ENCODE measurements at places on chromosomes 16 and 17. TPM values are rescaled to one million over a fixed set of nuclear protein-coding genes. Genes with fewer than 3 reads are reported as not detected.
A peak's percentile ranks its signal among the peaks of the same experiment; 100 is the strongest.

GRCh38 chr16:22008215-22009059 lies 526 bp downstream of the MOSMO start:
- peak overlapping the region; percentile 90 for H3K27ac ChIP-seq
- H3K4me3 ChIP-seq = peak overlapping the region; percentile 97
- peaks cover 8% of the 10 kb centered on the region for H3K4me1 ChIP-seq
- peak; percentile 28 for DNase-seq
- no peaks in the 10 kb centered on the region for H3K36me3 ChIP-seq
- no peaks in the 10 kb centered on the region for H3K27me3 ChIP-seq

Gene PIRT
- not detected for total RNA-seq

- H3K36me3 ChIP-seq = no peaks in the 10 kb centered on the region
- no peak overlapping the region for H3K4me3 ChIP-seq
- no peak overlapping the region for H3K27ac ChIP-seq
- no peak for DNase-seq
- no peaks in the 10 kb centered on the region for H3K4me1 ChIP-seq
- H3K27me3 ChIP-seq = no peaks in the 10 kb centered on the region
Observed at GRCh38 chr16:60217787-60218186, 1483.7 kb upstream of the GOT2 start.

GRCh38 chr17:50064253-50065001 lies 8.5 kb downstream of the ITGA3 start:
- H3K4me3 ChIP-seq = no peak overlapping the region
- DNase-seq = peak; percentile 75
- H3K27me3 ChIP-seq = no peaks in the 10 kb centered on the region

GRCh38 chr17:37489197-37490001 lies at the start of gene DUSP14:
Gene DUSP14 (plus strand): TSS chr17:37489891. CDS start chr17:37512273, 22,382 bp downstream.
- H3K27me3 ChIP-seq = no peaks in the 10 kb centered on the region
- no peaks in the 10 kb centered on the region for H3K36me3 ChIP-seq
- peak within 1 kb of the TSS; percentile 88 for H3K4me3 ChIP-seq
- DNase-seq = peak; percentile 69

- no peaks in the 10 kb centered on the region for H3K4me1 ChIP-seq
- H3K27me3 ChIP-seq = no peaks in the 10 kb centered on the region
- no peaks in the 10 kb centered on the region for H3K36me3 ChIP-seq
- no peak for DNase-seq
Observed at GRCh38 chr16:12501707-12502457, 301.8 kb downstream of the CPPED1 start.

Gene HOXB1
- not detected for total RNA-seq

DNA sequence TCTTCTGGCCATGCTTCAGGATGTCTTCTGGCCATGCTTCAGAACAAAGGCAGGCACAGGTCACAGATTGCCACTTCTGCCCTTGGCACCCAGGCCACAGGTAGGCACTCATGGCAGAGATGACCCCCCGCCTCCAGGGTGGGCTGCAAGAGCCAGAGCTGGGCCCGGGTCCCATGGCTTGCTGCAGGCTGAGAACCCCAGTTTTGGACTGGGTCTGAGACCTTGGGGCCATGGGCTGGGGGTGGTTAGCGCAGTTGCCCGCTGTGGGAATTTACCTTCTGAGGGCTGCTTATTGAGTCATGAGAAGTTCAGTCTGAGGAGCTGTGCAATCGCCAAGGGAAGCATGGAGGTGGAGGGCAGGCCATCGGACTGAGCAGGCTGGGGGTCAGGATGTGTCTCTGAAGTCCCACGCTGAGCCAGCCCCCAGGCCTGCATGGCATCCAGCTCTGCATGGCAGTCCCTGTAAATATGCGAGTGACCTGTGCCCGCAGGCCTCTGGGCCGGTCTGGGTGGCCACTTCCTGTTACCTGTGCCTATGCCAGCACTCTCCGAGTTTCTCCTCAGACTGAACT lies 1.7 kb downstream of the ANKRD13B start:
- peak; percentile 21 for DNase-seq
- no peaks in the 10 kb centered on the region for H3K36me3 ChIP-seq
- no peaks in the 10 kb centered on the region for H3K27me3 ChIP-seq
- no peak overlapping the region for H3K4me3 ChIP-seq
- H3K27ac ChIP-seq = no peak overlapping the region
- no peaks in the 10 kb centered on the region for H3K4me1 ChIP-seq

Gene GPR179
- not detected for total RNA-seq

DNA sequence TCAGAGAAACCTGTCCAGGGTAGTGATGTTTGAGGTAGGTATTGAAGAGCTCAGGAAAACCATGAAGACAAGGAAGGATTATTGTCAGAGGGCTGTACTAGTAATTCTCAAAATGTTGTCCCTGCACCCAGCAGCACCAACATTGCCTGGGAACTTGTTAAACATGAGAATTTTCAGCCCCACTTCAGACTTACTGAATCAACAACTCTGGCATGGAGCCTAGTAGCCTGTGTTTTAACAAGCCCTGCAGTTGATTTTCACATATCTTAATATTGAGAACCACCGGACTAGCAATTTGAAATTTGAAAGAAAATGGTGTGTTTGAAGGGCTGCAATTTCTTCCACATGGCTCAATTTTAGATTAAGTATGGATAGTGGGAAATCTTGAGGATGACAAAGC lies 2.8 kb upstream of the KIF2B start:
- no peaks in the 10 kb centered on the region for H3K36me3 ChIP-seq
- no peaks in the 10 kb centered on the region for H3K27me3 ChIP-seq
- no peak overlapping the region for H3K27ac ChIP-seq
- no peak overlapping the region for H3K4me3 ChIP-seq
- DNase-seq = no peak

Gene SMIM22
- total RNA-seq = not detected

- no peak overlapping the region for H3K4me3 ChIP-seq
- peak overlapping the region; percentile 82 for H3K27ac ChIP-seq
- peak; percentile 90 for DNase-seq
- H3K4me1 ChIP-seq = no peaks in the 10 kb centered on the region
- no peaks in the 10 kb centered on the region for H3K27me3 ChIP-seq
Observed at GRCh38 chr17:41530062-41531048, 2.2 kb upstream of the KRT19 start.

DNA sequence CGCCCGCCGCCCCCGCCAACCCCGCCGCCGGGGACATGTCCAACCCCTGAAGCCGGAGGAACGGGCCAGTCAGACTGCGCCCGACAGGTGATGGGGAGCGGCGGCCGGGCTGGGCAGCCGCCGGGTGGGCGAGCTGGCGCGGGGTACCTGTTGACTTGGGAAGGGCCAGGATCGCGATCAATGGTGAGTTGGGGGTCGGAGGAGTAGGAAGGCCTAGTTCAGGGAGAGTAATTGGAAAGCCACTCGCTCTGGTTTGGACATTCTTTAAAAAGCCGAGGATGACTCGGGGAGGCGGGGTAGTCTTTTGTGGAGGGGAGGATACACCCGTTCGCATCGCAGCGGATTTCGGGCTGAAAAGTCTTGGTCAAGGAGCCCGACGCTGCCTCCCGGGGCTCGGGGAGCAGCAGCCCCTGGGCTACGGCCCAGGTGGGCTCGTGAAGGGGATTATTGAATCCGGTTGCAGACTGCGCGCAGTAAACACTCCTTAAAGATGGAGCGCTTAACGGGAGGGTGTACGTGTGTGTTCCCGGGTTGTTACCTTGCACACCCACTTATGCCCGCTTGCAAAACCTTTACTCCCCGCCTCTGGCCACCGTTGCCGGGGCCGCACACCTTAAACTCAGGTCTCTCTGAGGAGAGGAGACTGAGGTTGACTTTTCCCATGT lies 123.8 kb downstream of the GOSR1 start:
- H3K27me3 ChIP-seq = no peaks in the 10 kb centered on the region
- peak overlapping the region; percentile 91 for H3K27ac ChIP-seq
- H3K4me3 ChIP-seq = peak overlapping the region; percentile 52
- no peaks in the 10 kb centered on the region for H3K36me3 ChIP-seq
- no peaks in the 10 kb centered on the region for H3K4me1 ChIP-seq
- no peak for DNase-seq

Gene CPNE7
- 0.14 TPM for total RNA-seq

Gene ADAT1
- 72.2 TPM for total RNA-seq

DNA sequence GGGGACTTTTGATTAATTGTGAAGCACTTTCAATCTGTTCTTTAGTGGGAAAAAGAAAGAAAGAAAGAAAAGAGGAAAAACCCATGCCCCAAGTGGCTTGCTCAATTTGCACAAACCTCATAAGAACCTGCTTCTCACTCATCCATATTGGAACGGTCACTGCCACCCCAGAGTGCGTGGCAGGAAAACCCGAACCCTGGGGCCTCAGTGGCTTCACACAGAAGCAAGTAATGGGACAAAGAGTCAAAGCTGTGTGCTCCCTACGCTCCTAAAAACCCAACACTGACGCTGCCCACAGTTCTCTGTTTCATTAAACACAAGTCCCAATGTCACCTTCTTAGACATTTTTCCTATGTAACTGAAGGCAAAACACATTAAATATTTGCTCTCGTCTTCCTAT lies 1.2 kb downstream of the SLC6A4 start:
- peaks cover 24% of the 10 kb centered on the region for H3K27me3 ChIP-seq
- no peak overlapping the region for H3K4me3 ChIP-seq
- H3K27ac ChIP-seq = no peak overlapping the region
- no peak for DNase-seq

Gene SLC16A13
- total RNA-seq = 3.4 TPM

GRCh38 chr17:69907132-69907847 lies 167.7 kb upstream of the KCNJ16 start:
- no peaks in the 10 kb centered on the region for H3K27me3 ChIP-seq
- no peaks in the 10 kb centered on the region for H3K4me1 ChIP-seq
- H3K4me3 ChIP-seq = no peak overlapping the region
- no peak for DNase-seq

- no peaks in the 10 kb centered on the region for H3K36me3 ChIP-seq
- no peak overlapping the region for H3K27ac ChIP-seq
- DNase-seq = no peak
- H3K4me1 ChIP-seq = no peaks in the 10 kb centered on the region
- no peaks in the 10 kb centered on the region for H3K27me3 ChIP-seq
Observed at GRCh38 chr16:88665148-88665547, 2.3 kb upstream of the MVD start.

Gene NPIPB6
- 5.9 TPM for total RNA-seq

Gene ITGAL
- total RNA-seq = not detected

DNA sequence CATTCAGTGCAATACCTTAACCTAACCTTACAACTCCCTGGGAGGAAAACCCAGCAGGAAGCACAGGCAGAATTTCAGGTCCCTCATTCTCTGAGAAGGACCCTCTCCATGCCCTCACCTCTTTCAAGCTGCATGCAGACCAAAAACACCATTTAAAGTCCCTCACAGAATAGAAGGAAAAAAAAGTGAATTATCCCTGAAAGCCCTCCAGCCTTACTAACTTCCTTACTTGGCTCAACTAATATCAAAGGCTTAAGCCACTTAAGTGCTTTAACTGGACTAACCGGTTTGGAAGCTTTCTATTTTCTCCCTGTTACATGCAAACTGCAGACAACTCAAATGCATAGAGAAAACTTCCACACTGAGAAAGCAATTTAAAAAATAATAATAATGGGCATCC lies 60.5 kb downstream of the ADAMTS18 start:
- H3K4me1 ChIP-seq = no peaks in the 10 kb centered on the region
- no peak overlapping the region for H3K27ac ChIP-seq
- no peak overlapping the region for H3K4me3 ChIP-seq
- DNase-seq = no peak
- no peaks in the 10 kb centered on the region for H3K27me3 ChIP-seq
- H3K36me3 ChIP-seq = no peaks in the 10 kb centered on the region

- no peak overlapping the region for H3K4me3 ChIP-seq
- DNase-seq = no peak
- no peak overlapping the region for H3K27ac ChIP-seq
Observed at GRCh38 chr16:8493972-8494371, 96.3 kb downstream of the TMEM114 start.

GRCh38 chr17:17119533-17119932 lies 77.3 kb downstream of the MPRIP start:
- peaks cover 13% of the 10 kb centered on the region for H3K4me1 ChIP-seq
- no peak for DNase-seq
- no peak overlapping the region for H3K4me3 ChIP-seq
- H3K27ac ChIP-seq = peak overlapping the region; percentile 57
- H3K36me3 ChIP-seq = no peaks in the 10 kb centered on the region
- no peaks in the 10 kb centered on the region for H3K27me3 ChIP-seq

DNA sequence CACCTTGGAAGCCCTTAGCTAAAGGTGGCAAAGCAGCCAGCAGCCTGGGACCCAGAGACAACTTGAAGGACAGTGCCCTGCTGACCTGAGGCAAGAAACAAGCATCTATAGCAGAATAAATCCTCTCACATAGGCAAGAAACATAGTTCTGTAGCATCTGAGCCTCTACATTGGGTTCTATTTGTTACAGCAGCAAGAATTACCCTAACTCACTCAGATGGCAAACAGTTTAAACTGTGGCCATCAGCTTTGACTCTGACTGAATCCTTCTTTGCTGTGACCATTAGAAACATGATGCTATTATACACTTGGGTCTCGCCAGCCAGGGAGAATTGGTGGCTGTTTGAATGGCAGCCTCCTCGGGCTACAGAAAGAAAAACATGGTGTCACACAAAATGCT lies 53.1 kb upstream of the CCL1 start:
- no peak for DNase-seq
- H3K27ac ChIP-seq = no peak overlapping the region
- no peaks in the 10 kb centered on the region for H3K36me3 ChIP-seq
- no peaks in the 10 kb centered on the region for H3K27me3 ChIP-seq
- H3K4me3 ChIP-seq = no peak overlapping the region

DNA sequence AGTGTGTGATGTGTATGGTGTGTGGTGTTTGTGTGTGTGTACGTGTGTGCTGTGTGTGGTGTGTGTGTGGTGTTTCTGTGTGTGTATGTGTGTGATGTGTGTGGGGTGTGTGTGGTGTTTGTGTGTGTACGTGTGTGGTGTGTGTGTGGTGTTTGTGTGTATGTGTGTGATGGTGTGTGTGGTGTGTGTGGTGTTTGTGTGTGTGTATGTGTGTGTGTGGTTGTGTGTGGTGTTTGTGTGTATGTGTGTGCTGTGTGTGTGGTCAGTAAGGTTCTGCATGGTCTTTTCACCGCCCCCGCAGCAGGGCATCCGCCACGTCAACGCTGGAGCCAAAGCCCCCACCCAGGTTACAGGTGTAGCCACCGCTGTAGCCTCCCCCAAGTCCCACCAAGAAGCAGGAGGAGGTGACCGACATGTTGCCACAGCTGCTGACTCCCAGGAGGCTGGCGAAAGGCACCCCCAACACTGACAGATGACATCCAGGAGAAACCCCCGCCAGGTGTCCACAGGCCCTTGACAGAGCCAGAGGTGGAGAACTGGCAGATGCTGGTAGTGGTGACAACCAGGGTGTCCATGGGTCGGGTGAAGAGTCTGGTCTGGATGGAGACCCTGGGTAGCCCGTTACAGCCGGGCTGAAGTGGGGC lies 9.3 kb upstream of the KRT17 start:
- no peak overlapping the region for H3K27ac ChIP-seq
- H3K36me3 ChIP-seq = no peaks in the 10 kb centered on the region
- H3K27me3 ChIP-seq = no peaks in the 10 kb centered on the region
- DNase-seq = no peak
- H3K4me1 ChIP-seq = no peaks in the 10 kb centered on the region

- H3K4me1 ChIP-seq = no peaks in the 10 kb centered on the region
- no peaks in the 10 kb centered on the region for H3K36me3 ChIP-seq
- H3K4me3 ChIP-seq = no peak overlapping the region
Observed at GRCh38 chr16:83162791-83163190, 536.0 kb downstream of the CDH13 start.

Gene AOC2
- total RNA-seq = 1.3 TPM

Measured in uterus (tissue), 4 donors.